ENCODE measurements at places on chromosomes 3 and 15.

GRCh38 chr3:16794257-16794656 is 90.5 kb upstream of the PLCL2 start:
- DNase-seq, result no peak

- DNase-seq, result no peak
Measured at GRCh38 chr3:11195201-11195600, 40.9 kb downstream of the HRH1 start.

- DNase-seq, result peak; percentile 80
Measured at GRCh38 chr15:35751413-35752133, 205.6 kb upstream of the DPH6 start.

DNA sequence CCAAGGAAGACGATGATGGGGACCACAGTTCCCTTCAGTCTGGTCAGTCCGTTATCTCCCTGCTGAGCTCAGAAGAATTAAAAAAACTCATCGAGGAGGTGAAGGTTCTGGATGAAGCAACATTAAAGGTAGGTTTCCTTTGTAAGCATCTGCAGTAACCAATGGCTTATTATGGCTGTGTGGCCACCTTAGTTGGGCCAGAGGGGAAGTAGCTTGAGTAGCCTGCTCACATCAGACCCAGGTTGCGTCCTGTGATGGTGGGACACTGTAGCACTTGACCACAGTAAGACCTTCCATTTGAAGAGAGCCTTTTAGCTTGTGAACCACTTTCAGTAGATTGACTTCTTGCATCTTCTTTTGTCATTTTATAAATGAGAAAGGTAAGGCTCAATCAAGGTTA is 22.6 kb downstream of the STARD5 start:
- DNase-seq, result no peak

DNA sequence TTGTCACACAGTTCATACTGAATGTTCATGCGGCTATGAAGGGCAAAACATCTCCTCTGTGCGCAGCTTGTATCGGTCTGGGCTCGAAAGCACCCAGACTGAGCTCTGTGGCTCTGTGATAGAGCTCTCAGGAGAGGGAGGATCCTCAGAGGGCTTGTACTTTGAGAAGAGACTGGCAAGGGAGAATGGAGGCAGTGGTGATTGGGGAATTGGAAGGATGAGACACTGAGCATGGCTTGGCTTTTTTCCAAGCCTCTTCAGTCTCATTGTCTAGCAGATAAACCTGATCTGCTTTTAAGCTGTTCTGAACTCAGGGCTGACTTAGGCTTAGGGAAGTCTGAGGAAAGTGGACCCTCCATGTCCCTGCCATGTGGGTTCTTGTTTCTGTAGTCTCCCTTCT is 43.0 kb downstream of the RAD54L2 start:
- no peak for DNase-seq

DNA sequence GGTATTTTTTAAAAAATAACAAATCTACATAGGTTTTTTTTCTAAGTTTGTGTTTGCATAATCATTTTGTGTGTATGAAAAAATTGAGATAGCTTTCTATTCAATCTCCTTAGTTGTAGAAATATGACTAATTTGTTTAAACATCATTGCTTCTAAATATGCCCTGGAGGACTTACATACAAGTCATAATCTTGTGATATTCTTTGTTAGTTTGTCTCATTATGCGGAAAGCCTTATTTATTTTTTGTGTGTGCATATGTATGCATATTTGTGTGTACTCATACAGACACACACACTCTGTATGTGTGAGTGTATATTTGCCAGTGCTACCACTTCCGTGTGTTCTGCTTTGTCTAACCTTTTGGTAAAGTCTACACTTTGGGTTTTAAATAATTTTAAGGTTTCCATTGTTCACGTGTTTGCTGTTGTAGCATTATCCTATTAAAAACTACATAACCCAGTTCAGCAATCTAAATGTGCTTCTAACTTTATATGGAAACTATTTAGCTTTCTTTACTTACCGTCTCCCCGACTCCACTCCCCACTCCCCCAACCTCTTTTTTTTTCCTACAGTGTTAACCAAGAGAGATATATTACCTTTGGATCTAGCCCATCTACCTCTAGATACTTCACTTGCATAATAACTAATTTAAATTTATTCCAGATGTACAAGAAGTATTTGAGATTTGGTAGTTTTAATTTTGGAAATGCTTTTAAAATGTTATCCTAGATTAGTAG is 111.7 kb downstream of the FNDC3B start:
- DNase-seq, result no peak

DNA sequence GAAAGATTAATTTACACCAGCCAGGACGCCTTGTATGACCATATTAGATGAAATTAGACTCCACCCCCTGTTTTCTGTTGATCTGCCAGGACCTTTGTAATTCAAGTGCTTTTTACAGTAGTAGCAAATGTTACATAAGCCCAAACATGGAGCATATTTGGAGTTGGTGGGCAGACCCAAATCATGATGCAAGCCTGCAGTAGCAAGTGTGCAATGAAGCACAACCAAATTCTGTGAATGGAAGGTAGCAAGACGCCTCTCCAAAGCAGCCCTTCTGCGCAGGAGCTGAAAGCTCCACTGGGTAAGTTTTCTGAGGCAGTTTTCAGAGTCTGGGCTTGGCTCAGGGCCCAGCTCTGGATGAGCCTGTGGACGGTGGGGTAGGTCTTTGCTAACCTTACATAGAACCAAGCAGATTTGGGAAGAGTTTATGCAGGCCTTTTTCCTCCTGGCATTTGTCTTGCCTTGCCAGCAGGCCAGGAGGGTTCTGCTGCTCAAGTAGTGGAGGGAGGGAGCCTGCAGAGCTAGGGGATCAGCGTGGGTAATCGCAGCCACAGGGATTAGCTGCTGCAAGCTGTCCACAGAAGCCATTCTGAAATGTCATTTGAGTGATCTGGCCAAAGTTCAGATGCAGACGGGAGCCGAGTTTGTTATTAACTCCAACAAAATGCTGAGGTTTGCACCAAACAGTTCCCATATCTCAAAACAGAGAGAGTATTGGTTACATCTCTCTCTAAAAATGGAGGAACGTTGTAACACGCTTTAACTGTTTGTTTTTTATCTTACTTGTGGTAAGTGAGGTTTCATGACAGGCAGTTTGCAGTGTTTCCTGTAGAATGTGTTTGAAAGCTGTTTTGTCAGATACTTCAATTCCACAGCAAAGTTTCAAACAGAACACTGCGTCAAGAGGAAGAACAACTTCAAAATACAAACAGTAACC is 55.4 kb downstream of the PSMD6 start:
- no peak for DNase-seq

DNA sequence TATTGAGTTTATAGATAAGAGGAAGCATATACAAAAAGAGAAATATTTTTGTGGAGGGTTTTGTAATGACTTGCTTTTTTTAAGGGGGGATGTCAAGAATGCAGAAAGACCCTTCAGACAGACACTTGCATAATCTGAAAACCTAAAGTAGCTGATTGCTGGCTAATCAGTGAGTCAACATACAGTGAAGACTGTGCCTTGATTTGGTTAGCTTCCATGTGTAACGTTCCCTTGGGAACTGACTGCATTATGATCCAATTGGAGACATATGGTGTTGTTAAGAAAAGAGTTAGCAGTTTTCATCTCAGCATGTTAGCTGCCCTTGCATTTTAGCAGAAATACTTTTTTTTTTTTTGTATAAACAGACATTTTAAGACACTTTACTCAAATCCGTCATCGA is 483.2 kb downstream of the RBMS3 start:
- peak; percentile 63 for DNase-seq

DNA sequence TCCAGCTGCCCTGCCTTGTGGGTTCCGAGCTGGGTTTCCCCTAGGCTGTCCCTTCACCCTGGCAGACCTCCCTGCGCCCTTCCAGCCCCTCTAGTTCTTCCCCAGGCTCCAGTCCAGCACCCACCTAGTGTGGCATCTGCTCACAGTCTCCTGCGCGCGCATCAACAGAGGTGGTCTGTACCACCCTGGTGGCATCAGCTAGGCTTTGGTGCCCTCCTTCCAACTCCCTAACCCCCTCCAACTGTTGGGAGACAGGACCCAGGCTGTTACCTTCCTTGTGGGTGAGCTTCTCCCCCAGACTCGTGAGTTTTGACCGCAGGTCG is 8.0 kb downstream of the CALML4 start:
- no peak for DNase-seq

DNA sequence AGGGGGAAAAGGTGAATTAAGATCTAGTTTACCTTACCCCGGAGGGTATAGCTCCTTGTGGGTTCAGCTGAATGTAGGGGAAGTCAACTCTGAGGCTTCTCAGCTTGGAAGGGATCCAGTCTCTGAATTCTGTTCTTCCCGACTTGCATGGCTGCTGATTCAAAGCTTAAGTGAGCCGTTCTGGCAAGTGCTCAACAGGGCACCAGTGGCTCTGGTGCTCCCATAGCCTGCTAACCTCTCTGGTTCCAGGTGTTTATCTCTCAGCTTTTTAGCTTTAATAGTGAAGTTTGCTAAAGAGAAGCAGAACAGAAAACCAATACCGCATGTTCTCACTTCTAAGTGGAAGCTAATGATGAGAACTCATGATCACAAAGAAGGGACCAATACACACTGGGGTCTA is 46.3 kb upstream of the RBP1 start:
- no peak for DNase-seq

DNA sequence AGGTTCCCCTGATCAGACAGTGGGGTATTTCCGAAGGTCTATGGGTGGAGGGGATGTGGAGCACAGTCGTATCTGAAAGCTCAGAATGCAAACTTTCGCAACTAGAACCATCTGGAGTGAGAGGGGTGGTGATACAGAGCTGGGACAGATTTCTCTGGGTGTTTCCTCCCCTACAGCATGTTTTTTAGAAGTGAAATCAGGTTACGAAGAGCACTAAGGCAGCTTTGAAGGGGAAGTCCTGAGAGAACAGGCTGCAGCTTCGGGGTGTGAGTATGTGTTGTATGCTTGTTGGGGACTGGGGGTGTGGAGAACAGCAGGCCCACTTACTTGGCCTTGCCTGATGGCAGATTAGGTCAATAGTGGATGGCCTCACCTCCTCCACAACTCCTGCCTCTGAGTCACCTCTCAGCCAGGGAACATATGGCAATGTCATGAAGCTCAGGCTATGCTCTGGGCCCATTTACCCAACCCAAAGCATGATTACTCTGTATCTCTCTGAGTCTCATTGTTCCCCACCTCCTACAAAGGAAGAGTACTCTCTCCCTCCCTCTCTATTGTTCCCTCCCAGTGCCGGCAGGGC is 107.2 kb upstream of the RASGRP1 start:
- no peak for DNase-seq

Data from NCI-H526 treated with DMSO at 0.1 percent for 48 hours (cell line).